Stimulated activated CD4-positive, alpha-beta T cell treated with anti-CD3 and anti-CD28 coated beads, Interleukin-2, amount 100 ng/mL, for 24 hours (primary cell): ENCODE measurements at places on chromosomes 16 and 17.

- DNase-seq = no peak
These were observed 331.1 kb downstream of the C16orf95 start for GRCh38 chr16:86986136-86986535.

DNA sequence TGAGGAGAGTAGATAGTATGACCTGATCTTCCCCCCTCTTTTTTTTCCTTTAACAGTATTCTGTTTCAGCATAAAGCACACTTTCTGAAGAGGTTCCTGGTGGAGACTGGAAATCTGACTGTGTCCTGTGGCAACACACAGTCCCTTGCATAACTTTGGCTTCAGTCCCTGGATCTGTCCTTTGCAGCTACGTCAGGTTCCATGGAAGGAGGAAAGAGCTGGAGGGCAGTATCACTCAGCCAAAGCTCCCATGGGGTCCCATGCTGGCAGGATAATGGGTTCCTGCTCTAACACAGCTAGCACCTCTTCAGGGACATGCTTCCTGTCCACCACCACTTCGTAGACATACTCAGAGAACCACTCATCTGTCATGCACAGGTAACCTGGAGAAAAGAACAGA, 13.3 kb upstream of the SLC6A4 start:
- DNase-seq = no peak

GRCh38 chr16:58195344-58195743, 2.6 kb downstream of the CSNK2A2 start:
- DNase-seq = no peak

- no peak for DNase-seq
These were observed 641 bp downstream of the COG8 start for GRCh38 chr16:69338557-69339288.

DNA sequence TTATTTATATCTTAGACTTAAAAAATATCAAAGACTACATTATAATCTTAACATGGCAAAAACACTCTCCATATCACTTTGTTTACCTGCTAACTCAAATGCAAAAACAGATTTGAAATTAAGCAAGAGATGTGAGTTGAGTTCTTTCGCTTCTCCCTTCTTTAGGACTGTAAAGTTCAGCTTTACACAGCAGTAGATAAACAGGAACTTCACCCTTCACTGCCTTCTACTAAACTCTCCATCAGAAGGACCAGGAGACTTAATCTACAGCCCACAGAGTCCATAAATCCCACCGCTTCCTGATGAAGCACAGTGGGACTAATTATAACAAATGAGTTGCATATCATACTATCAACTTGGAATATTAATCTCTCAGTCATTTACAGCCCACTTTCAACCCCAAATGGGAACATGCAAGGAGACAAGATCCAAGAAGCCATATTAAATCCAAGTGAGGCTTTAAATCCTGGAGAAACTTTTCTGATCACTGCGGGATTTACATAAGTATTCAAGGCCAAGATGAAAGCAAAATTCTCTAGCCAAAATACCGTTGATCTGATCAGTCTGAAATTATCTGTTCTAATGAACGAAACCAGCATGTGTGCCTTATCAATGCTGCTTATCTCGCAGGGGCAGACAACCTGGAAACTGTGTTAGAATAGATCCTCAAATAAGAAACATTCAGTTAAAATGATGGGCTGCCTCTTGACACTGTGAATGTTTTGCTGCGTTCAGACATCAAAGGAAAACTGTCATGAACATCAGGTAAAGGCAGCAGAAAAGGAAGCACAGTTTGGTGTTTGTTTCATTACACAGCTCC, 1.6 kb downstream of the AMFR start:
- no peak for DNase-seq

DNA sequence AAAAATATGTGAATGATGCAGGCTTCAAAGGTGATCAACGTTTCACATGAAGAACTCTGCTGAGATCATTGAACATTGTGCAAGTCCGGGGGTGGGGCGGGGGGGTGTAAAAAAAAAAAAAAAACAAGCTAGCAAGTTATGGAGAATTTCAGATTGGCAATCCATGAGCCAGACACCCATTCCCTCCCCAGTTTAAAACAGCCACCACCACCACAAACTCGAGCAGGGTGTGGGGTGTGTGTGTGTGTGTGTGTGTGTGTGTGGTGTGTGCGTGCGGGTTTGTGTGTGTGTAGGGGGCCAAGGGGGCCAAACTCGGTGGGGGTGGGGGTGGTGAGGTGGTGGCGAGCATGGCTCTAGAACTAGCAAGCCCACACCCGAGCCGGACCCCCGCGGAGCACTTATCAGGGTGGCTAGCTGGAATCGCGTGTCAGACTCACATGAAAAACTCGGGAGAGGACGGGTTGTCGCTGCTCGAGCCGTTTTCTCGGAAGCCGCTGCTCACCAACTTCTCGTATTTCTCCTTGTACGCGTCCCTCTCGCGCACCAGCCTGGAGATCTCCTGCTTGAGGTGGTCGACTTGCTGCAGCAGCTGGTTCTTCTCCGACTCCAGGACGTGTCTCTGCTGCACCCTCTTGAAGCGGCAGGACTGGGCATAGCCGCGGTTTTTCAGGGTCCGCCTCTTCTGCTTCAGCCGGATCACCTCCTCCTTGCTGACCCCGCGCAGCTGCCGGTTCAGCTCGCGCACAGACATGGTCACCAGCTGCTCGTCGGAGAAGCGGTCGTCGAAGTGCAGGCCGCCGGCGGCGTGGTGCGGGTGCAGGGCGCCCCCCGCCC, 2.0 kb downstream of the MAF start:
- peak; percentile 57 for DNase-seq

GRCh38 chr16:10847176-10847575, 28.6 kb upstream of the TVP23A start:
- DNase-seq = no peak

- DNase-seq = no peak
These were observed 14.2 kb downstream of the CTRB2 start for GRCh38 chr16:75192606-75193264.

DNA sequence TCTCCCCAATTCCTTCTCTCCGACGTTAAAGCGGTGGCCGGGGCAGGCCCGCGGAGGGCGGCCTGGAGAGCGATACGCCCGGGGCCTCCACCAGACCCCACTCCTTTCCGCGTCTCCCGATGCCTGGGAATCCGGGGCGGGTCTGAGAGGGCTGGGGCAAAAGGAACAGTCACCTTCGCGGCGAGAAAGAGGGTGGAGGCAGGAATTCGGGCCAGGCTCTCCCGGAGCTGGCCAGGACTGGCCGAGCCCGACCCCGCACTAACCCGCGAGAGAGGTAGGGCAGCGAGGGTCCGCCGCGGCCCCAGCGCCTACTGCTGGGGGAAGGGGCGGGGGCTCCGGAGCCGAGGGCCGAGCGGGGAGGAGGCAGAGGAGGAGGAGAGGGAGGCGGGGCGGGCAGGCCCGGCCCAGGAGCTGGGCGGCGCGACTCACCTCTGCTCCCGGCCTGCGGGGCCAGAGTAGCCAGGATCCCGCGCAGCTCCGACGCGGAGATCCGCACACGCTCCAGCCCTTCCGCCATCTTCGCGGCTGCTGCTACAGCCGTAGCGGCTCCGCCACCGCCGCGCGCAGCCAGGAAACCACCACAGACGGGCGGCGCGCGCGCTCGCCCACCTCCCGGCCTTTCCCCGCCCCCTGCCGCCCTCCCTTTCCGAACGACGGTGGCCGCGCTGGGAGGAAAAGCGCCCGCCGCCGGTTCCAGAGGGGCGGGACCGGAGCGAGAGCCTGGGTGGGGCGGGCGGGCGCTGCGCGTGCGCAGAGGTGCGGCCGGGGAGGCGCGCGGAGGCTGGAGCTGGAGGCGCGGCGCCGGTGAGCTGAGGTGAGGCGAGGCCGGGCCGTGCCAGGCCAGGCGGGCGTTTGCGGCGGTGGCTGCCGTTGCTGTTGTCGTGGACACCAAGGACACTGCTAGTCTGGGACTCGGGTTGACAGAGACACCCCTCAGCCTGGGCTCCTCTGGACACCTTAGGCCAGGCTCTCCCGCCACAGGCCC, at the start of the genes SMG6 and SRR:
Gene SMG6 (minus strand): TSS at position 582 of the 985 bp plus-strand sequence. CDS start 65 bp downstream, at position 517.
Gene SRR (plus strand): TSS at position 747 of the 985 bp plus-strand sequence. CDS start 11,611 bp downstream, outside the sequence.
- peak; percentile 95 for DNase-seq

GRCh38 chr17:78029697-78030096, 71.2 kb downstream of the TNRC6C start:
- no peak for DNase-seq
